ENCODE measurements at places on chromosomes 2 and 18. TPM values are rescaled to one million over a fixed set of nuclear protein-coding genes. Genes with fewer than 3 reads are reported as not detected.

DNA sequence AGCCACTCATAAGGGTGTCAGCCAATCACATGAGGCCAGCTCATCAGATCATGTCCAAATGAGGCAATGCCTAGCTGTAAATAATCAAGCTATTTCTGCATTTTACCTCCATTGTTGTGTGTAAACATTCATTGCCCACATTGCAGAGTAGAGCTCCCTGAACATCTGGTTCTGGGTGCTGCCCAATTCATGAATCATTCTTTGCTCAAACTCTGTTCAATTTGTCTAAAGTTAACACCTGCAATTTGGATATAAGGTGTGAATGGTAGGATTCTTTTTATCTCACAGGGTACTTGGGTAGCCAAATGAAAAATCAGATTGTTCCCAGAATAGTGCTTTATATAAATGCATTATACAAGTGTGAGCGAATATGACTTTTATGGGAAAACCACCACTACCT lies 345.5 kb upstream of the NT5C1B start:
- no peaks in the 10 kb centered on the region for H3K36me3 ChIP-seq
- no peaks in the 10 kb centered on the region for H3K27me3 ChIP-seq
- no peaks in the 10 kb centered on the region for H3K4me1 ChIP-seq
- no peak for DNase-seq
- no peak overlapping the region for H3K4me3 ChIP-seq
- no peak overlapping the region for H3K27ac ChIP-seq

DNA sequence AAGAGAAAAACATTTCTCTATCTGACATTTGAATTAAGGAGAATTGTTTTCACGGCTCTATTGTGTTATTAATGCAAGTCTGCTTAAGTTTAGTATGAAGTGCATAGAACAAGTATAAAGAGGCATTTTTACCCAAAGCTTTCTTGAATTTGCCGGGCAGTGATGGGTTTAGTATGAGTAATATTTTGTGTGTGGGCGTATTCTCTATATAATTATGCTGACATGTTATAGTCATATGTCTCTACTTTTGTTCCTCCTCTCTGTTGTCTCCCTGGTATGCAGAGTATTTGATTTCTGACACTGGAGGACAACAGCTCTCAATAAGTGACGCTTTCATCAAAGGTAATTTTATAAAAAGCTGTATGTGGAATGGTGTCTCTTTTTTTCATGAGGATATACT lies 45.9 kb downstream of the PIKFYVE start:
- H3K27ac ChIP-seq = no peak overlapping the region
- no peaks in the 10 kb centered on the region for H3K27me3 ChIP-seq
- H3K4me1 ChIP-seq = no peaks in the 10 kb centered on the region
- peaks cover 16% of the 10 kb centered on the region for H3K36me3 ChIP-seq
- DNase-seq = no peak

- DNase-seq = no peak
- no peaks in the 10 kb centered on the region for H3K36me3 ChIP-seq
- H3K27ac ChIP-seq = no peak overlapping the region
- no peak overlapping the region for H3K4me3 ChIP-seq
- H3K4me1 ChIP-seq = no peaks in the 10 kb centered on the region
Measured at GRCh38 chr2:59889305-59889704, 664.1 kb downstream of the BCL11A start.

GRCh38 chr2:157339965-157340655 lies 14.5 kb upstream of the ERMN start:
- no peaks in the 10 kb centered on the region for H3K27me3 ChIP-seq
- H3K36me3 ChIP-seq = no peaks in the 10 kb centered on the region
- no peaks in the 10 kb centered on the region for H3K4me1 ChIP-seq
- no peak overlapping the region for H3K4me3 ChIP-seq

DNA sequence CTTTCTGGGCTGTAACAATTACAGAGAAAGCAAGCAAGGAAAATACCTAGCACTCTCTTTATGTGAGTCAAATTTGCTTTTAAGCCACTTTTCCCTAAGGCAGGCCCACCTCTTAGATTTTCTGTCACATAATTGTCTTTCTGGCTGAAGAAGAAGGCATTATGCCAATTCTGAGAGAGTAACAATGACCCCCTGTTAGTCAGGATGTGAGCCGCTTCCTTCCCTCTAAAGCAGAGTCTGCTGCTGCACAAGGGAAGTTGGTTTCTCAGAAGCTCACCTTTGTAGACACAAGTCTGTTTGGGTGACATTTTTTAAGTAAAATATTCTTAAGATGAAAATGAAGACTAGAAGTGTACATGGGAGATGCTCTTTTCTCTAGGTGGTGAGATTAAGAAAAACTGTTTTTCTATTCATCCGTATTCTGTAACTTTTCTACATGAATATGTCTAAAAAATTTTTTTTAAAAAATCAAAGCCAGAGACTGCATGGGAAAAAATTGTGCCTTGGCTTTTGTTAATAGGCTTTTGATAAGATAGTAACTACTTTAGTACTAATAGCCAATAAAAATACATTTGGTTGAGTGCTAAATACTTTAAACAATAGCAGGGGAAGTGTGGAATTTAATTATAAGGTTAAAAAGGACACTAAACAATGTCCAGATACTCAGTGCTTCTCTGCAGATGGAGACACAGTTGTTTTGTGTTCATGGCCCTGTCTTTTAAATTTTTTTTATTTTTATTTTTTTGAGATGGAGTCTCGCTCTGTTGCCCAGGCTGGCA lies 33.4 kb upstream of the VPS54 start:
- H3K27ac ChIP-seq = peak overlapping the region; percentile 71
- no peaks in the 10 kb centered on the region for H3K36me3 ChIP-seq
- H3K4me3 ChIP-seq = no peak overlapping the region
- peaks cover 9% of the 10 kb centered on the region for H3K4me1 ChIP-seq
- H3K27me3 ChIP-seq = no peaks in the 10 kb centered on the region

DNA sequence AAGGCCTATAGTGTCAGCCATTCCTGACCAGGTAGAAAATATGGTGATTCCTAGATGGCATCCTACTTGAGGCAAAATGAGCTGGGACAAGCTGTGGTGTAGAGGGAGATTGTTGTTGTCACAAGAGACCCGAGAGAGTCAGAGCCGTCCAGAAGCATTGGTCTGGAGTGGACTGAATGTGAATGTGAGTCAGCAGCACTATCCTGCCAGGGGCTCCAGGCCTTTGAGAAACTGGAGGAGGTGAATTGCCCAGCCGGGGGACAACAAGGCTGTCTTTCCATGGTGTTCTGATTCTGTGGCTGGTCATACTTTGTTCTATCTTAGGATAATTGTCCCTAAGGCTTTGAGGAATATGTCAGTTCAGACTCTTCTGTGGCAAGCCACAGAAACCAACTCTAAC lies 29.4 kb upstream of the EIF2AK3 start:
- no peak for DNase-seq
- no peak overlapping the region for H3K27ac ChIP-seq
- H3K27me3 ChIP-seq = no peaks in the 10 kb centered on the region
- H3K4me3 ChIP-seq = no peak overlapping the region

GRCh38 chr2:40550085-40550484 lies 98.2 kb upstream of the SLC8A1 start:
- no peak overlapping the region for H3K27ac ChIP-seq
- H3K27me3 ChIP-seq = no peaks in the 10 kb centered on the region
- no peaks in the 10 kb centered on the region for H3K36me3 ChIP-seq
- H3K4me3 ChIP-seq = no peak overlapping the region

GRCh38 chr18:72542342-72542741 lies 1.8 kb downstream of the CBLN2 start:
- no peak for DNase-seq
- no peak overlapping the region for H3K4me3 ChIP-seq
- no peak overlapping the region for H3K27ac ChIP-seq
- peaks cover 6% of the 10 kb centered on the region for H3K4me1 ChIP-seq

- H3K36me3 ChIP-seq = no peaks in the 10 kb centered on the region
- no peak for DNase-seq
- H3K4me3 ChIP-seq = no peak overlapping the region
- no peak overlapping the region for H3K27ac ChIP-seq
Measured at GRCh38 chr2:137220438-137220993, 455.2 kb downstream of the THSD7B start.

DNA sequence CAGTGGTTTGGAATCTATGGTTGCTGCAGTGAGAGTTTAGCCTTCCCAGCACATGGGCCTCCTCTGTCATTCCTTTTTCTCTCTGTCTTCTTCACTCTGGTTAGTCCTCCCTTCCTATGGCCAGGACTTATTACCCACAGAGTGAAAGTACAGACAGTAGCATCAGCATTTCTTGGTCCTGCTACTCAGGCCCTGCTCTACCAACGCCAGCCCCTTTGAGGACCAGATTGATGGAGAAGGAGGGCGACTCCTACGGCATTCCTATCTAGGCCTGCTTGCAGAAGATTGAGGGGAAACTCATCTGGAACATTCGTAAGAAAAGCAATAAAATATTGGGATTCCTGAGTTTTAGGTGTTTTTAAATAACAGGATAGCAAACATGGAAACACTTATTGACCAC lies 43.5 kb downstream of the BMP10 start:
- peaks cover 1% of the 10 kb centered on the region for H3K36me3 ChIP-seq
- DNase-seq = no peak
- peak overlapping the region; percentile 69 for H3K27ac ChIP-seq
- H3K27me3 ChIP-seq = no peaks in the 10 kb centered on the region
- peaks cover 47% of the 10 kb centered on the region for H3K4me1 ChIP-seq
- H3K4me3 ChIP-seq = no peak overlapping the region

GRCh38 chr2:235358981-235359471 lies 134.8 kb upstream of the AGAP1 start:
- no peak overlapping the region for H3K27ac ChIP-seq
- no peaks in the 10 kb centered on the region for H3K4me1 ChIP-seq
- no peak overlapping the region for H3K4me3 ChIP-seq
- H3K27me3 ChIP-seq = no peaks in the 10 kb centered on the region
- H3K36me3 ChIP-seq = no peaks in the 10 kb centered on the region

DNA sequence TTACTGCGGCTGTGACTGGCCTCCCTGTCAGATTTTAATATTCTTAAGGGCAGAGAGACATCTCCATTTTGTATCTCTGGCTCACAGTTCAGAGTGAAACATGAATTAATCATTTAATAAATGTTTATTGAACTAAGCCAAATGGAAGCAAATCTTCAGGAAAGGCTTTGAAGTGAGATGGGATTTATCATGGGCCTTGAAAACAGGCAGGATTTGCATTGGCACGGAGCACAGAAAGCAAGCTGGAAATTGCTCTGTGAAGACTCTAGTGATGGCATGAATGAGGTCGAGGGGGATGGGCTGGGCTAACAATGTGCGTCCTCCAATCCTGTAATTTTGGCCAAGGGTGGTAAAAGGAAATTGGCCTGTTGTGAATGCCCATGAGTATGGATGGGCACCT lies 369.8 kb upstream of the SOX11 start:
- H3K36me3 ChIP-seq = no peaks in the 10 kb centered on the region
- no peak for DNase-seq
- H3K4me3 ChIP-seq = no peak overlapping the region

- no peak overlapping the region for H3K4me3 ChIP-seq
- DNase-seq = no peak
- H3K36me3 ChIP-seq = peaks cover 9% of the 10 kb centered on the region
- H3K27ac ChIP-seq = no peak overlapping the region
- peaks cover 13% of the 10 kb centered on the region for H3K4me1 ChIP-seq
- no peaks in the 10 kb centered on the region for H3K27me3 ChIP-seq
Measured at GRCh38 chr18:21049306-21049705, 62.3 kb downstream of the ROCK1 start.

DNA sequence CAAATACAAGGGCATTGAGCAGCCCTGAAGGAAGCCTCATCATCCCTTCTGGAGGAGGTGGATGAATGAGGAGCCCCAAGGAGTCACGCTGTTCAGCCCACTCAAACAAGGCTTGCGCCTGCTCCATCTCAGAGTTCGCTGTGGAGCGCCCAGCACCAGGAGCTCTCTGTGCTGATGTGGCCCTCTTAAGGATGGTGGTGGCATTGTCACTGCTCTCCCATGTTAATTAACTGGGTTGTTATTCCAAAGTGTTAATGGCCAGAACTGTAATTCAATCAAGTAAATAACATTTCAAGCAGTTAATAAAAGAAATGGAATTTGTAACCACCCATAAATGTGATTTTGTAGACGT lies 726.0 kb upstream of the RAB6C start:
- no peaks in the 10 kb centered on the region for H3K36me3 ChIP-seq
- no peak overlapping the region for H3K4me3 ChIP-seq
- no peak overlapping the region for H3K27ac ChIP-seq
- no peaks in the 10 kb centered on the region for H3K4me1 ChIP-seq
- no peak for DNase-seq
- no peaks in the 10 kb centered on the region for H3K27me3 ChIP-seq

GRCh38 chr2:20514596-20515269 lies 67.9 kb downstream of the RHOB start:
- H3K36me3 ChIP-seq = no peaks in the 10 kb centered on the region
- no peak overlapping the region for H3K4me3 ChIP-seq
- no peak for DNase-seq

DNA sequence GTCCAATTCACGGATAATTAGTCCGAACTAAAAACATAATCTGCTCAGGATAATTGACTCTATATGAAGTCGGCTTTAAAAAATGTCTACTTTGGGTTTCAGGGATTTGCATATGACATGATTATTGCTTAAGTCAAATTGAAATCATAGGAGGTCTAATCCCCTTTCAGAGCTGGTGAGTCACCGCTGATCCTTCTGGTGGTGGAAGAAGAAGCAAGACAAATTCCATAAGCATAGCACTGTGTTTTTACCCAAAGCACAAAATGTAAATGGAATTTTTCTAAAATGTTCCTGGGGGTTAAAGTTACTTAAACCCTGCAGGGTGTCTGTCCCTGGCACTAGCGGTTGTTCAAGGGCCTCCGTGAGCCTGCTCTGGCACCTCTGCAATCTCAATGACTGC lies 460.2 kb downstream of the LRATD1 start:
- no peaks in the 10 kb centered on the region for H3K4me1 ChIP-seq
- no peak overlapping the region for H3K4me3 ChIP-seq
- H3K36me3 ChIP-seq = no peaks in the 10 kb centered on the region
- no peak for DNase-seq
- H3K27me3 ChIP-seq = no peaks in the 10 kb centered on the region

DNA sequence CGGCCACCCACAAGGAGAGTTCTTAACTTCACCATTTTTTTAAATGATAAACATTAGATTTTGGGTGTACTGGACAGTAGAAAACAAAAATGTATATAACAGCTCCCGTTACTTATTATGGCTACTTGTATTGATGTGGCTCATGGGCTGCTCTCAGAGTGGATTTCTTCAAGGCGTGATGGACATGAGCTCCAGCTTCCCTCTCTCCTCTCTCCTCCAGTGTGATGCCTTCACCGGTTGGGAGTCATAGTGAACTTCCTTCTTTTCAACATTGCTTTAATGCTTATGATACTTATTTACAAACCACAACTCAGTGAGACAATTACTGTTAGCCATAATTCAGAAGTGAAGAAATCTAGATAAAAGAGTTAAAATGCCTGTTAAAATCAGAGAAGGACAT lies 515.2 kb downstream of the RNF144A start:
- H3K36me3 ChIP-seq = no peaks in the 10 kb centered on the region
- H3K27ac ChIP-seq = no peak overlapping the region
- no peaks in the 10 kb centered on the region for H3K27me3 ChIP-seq
- peaks cover 18% of the 10 kb centered on the region for H3K4me1 ChIP-seq
- no peak for DNase-seq
- H3K4me3 ChIP-seq = no peak overlapping the region

- peak; percentile 96 for DNase-seq
- peaks cover 52% of the 10 kb centered on the region for H3K4me1 ChIP-seq
- peaks cover 6% of the 10 kb centered on the region for H3K36me3 ChIP-seq
- H3K27ac ChIP-seq = peak overlapping the region; percentile 100
- no peaks in the 10 kb centered on the region for H3K27me3 ChIP-seq
- peak overlapping the region; percentile 47 for H3K4me3 ChIP-seq
Measured at GRCh38 chr2:43226955-43227829, 786 bp upstream of the ZFP36L2 start.

The GGCX gene
- 70.6 TPM for total RNA-seq

The HAAO gene
- 7.3 TPM for total RNA-seq

The CDK5R2 gene
- not detected for total RNA-seq

The CRACDL gene
- total RNA-seq = 23.4 TPM

The RAD51AP2 gene
- 0.06 TPM for total RNA-seq

The NRP2 gene
- total RNA-seq = 61.4 TPM

The CCBE1 gene
- total RNA-seq = 9.6 TPM

The RTP5 gene
- total RNA-seq = 0.14 TPM

The HOXD10 gene
- total RNA-seq = not detected

The BIN1 gene
- 44.1 TPM for total RNA-seq

Data from upper lobe of left lung (tissue), 6 donors.